Mammary microvascular endothelial cell (primary cell): ENCODE measurements at places on chromosomes 4 and X. TPM values are rescaled to one million over a fixed set of nuclear protein-coding genes. Genes with fewer than 3 reads are reported as not detected.

GPR82 gene
- not detected in 2 replicates for total RNA-seq

MCF2 gene
- total RNA-seq = not detected in 2 replicates

PNMA3 gene
- not detected in 2 replicates for total RNA-seq

GNRHR gene
- total RNA-seq = not detected in 2 replicates

LIN54 gene
- total RNA-seq = 9.7 and 16.1 TPM in 2 replicates

PRDX4 gene
- total RNA-seq = 257 and 290 TPM in 2 replicates

SNX12 gene
- total RNA-seq = 85.9 and 90.5 TPM in 2 replicates

PDZD4 gene
- total RNA-seq = not detected in 2 replicates

SPANXN1 gene
- not detected in 2 replicates for total RNA-seq

EVC gene
- total RNA-seq = 9.1 and 9.3 TPM in 2 replicates

FGFR3 gene
- 0.89 and 3.9 TPM in 2 replicates for total RNA-seq

ADH4 gene
- not detected in 2 replicates for total RNA-seq

DIPK2B gene
- total RNA-seq = 153 and 154 TPM in 2 replicates
